ENCODE measurements at places on chromosomes 4 and X.

DNA sequence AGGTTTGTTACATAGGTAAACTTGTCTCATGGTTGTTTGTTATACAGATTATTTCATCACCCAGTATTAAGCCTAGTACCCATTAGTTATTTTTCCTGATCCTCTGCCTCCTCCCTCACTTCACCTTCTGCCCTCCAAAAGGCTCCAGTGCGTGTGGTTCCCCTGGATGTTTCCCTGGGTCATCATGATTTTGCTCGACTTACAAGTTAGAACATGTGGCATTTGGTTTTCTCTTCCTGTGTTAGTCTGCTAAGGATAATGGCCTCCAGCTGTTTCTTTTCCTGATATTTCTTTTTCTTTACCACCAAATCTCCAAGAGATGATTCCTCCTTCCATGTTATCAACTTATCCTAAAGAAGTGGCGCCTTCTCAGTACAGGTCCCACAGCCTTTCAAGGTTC, 543.1 kb upstream of the ADGRL3 start:
- DNase-seq = no peak

GRCh38 chr4:7420661-7421040, 14.1 kb downstream of the PSAPL1 start:
- DNase-seq = no peak

- no peak for DNase-seq
Measured at GRCh38 chrX:149713279-149714050, 1.6 kb downstream of the MAGEA11 start.

GRCh38 chr4:168842186-168842585, 167.9 kb downstream of the CBR4 start:
- no peak for DNase-seq

- DNase-seq = peak; percentile 15
Measured at GRCh38 chr4:102819588-102820365, 7.6 kb downstream of the UBE2D3 start.

GRCh38 chrX:77779695-77780094, 6.3 kb downstream of the ATRX start:
- no peak for DNase-seq

Data from T-helper 22 cell (primary cell).